ENCODE measurements at places on chromosomes 1 and 21.

GRCh38 chr1:54810153-54810942, 9.2 kb upstream of the TTC22 start:
- DNase-seq: peak; percentile 16

GRCh38 chr1:8552820-8553397, 235.0 kb downstream of the SLC45A1 start:
- no peak for DNase-seq

DNA sequence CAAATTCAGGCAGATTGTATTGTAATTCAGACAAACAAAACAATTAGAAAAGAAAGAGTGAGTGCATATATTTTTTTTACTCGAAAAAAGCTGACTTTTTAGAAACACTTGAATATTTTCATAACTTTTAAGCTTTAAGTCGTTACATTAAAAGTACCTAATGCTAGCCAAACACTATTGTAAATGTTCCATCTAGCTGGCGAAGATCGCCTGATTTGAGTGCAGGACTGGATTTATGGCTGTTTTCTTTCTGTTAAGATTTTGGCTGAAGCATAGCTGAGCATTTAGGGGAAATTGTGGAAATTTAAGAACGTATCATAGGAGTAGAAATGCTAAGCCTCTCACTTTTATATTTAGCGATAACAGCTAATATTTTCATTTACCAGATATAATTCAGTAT, 24.6 kb downstream of the LRRC7 start:
- no peak for DNase-seq

DNA sequence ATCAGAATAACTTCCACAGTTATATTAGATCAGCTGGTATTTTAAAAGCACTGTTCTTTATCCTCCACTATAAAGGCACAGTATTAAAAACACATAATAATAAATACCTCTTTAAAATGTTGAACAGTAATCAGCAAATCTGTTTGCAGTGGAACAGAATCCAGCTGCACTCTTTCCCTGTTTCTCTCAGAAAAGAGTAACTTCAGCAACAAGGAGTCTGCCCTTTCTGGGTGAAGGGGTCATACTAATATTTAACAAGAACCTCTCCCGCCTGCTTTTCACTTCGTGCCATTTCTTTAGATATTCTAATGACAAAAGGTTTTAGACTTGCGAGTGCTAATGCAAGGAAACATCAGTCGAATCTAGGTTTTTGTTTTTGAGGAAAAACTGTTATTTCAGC, 194.2 kb upstream of the FMN2 start:
- no peak for DNase-seq

DNA sequence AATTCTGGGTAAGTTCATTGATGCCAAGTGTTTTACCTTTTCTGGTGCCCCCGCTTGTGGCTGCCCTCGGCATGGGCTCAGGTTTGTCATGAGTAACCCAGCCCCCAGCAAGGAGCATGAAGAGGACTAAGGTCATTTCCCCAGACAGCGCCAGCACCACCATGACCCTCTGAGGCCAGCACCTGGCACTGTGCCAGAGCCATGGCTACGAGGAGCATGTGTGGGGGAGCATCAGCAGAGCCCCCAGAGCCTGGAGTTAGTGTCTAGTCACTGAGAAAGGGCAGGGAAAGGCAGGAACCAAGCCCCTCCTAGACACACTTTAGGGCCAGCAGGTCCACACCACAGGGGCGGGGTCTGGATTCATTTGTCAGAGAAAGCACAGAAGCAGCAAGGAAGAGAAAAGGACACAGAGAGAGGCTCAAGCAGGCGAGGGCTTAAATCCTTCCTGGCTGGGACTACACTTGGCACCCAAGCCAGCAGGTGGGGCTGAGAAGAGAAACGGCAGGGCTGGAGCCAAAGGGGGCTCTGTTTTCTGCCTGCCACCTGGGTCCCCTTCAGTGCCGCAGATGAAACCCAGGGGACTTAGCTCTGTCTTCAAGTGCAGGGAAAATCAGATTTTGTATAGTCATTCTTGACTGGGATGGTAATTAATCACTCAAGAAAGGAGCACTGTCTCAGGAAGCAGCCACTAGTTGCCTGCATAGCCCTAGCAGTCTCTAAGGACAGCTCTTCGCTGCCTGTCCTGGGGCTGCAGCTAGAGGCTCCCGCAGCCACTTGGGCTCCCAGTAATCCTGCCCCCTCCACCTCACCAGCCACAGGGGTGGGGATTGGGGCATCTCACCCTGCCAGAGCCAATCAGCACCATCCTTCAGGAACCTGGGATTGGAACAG, 79.6 kb upstream of the ZC3H12A start:
- DNase-seq: no peak

- no peak for DNase-seq
Measured at GRCh38 chr1:41423511-41424191, 60.8 kb downstream of the EDN2 start.

GRCh38 chr1:1397839-1398523, 1.2 kb downstream of the CCNL2 start:
- no peak for DNase-seq

DNA sequence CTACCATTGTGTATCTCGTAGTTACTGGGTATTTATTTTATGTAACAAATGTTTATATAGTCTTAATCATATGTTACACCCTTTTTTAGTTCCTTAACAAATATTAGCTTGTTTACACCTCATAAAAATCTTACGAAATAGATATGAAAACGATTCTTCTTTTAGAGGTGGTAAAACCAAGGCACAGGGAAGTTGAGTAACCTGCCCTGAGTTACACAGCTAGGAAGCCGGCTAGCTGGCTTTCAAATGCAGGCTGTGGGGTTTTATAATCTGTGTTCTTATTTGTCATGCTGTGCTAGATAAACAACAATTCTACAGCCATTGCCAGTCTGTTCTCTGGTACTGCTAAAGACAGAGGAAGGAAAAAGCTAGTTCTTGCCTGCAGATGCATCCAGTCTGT, 109.6 kb downstream of the NOS1AP start:
- DNase-seq: no peak

DNA sequence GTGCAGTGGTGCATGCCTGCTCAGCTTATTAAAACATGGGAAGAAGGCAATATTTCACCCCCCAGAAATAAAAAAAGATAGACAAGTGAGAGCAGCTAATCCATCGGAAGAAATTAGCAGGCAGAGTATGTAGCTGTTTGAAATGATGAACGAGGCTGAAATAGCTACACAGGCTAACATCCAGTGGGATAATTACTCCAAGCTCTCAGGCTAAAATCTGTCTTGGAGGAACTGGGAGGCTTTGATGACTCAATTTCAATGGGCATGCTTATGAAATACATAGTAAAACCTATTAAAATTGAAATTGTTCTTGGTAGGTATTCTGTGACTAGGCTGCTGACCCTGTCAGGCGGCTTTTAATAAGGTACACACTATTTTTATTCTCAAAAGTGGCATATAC, 84.1 kb upstream of the RRP15 start:
- DNase-seq: no peak

DNA sequence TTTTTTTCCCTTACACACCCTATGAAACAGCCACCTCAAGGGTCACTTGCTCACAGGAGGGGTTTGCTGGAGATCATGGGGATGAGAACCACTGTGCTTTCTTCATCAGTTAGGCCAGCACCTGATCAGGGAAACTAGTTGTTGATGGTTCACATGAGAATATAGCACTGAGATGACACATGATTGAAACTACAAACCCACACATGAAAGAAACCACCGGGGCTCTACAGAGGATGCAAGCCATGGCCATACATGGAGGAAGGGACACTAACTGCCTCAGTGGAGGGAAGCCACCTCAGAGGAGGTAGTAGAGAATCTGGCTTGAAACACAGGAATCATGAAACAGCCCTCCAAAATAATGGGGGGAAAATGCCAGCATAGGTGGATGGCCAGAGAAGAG, 63.2 kb downstream of the PRKAB2 start:
- DNase-seq: no peak

DNA sequence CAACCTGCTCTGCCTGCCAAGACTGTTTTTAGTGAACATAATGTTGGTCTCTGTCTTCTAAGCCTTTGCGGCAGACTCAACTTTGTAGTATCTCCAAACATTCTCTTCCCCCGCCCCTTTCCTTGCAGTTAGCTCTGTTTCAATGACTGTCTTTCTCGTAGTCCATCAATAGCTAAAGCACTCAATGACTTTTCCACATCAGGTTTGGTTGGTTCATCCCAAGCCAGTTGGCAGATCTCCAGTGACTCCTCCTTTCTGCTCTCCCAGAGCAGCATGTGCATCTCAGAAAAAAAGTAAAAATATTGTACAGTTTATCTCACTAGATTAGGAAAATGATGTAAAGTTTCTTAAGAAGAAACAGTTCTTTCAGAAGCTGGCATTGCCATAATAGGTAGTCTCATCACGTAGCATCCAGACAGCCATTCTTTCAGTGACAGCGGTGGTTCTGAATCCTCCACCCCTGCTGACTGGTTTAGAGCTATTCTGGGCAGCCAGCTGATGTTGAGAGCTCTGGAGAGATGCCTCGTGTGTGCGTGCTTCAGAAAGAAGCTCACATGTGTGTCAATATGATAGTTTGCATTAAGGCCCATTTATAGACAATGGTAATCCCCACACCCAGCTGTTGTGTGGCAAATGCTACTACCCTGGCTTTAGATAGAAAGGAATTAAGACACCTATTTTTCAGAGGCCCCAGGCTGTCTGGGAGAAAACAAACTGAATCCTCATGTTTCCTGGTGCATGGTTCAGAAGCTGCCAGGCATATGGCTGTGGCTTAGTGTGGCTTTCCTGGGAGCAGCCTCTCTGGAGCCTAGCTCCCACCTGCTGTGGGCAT, 53.2 kb downstream of the CNN3 start:
- DNase-seq: no peak

GRCh38 chr1:220833436-220833835, 45.8 kb upstream of the HLX start:
- DNase-seq: no peak

- DNase-seq: no peak
Measured at GRCh38 chr1:150144606-150145005, 5.1 kb upstream of the PLEKHO1 start.

- no peak for DNase-seq
Measured at GRCh38 chr1:196001188-196001587, 607.1 kb downstream of the KCNT2 start.

GRCh38 chr1:172041102-172041501, 199.8 kb downstream of the DNM3 start:
- DNase-seq: no peak

- no peak for DNase-seq
Measured at GRCh38 chr1:65955071-65955470, 162.4 kb downstream of the PDE4B start.

DNA sequence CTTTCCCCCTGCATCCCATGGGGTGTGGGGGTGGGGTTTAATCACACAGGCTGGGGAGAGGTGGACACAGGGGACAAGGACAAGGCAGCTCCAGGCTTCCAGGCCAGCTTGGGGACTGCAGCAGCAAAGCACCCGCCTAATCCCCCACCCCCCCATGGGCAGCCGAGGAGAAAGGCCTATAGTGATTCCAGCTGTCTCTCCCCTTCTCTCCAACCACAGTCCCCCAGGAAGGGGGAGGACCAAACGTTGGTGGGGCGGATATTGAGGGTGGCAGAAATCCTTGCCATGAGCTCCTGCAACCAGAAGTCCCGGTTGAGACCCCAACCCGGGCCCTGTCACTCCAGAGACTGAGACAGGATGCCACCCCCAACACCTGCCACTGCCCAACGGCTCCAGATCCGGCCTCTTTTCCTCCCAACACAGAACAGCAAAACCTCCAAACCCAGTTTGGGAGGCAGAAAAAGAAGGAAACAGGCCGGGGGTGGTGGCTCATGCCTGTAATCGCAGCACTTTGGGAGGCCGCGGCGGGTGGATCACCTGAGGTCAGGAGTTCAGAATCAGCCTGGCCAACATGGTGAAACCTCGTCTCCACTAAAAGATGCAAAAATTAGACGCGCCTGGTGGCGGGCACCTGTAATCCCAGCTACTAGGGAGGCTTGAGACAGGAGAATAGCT, 1.7 kb downstream of the EPHA2 start:
- DNase-seq: no peak

- DNase-seq: peak; percentile 18
Measured at GRCh38 chr1:8858888-8859706, 19.4 kb downstream of the ENO1 start.

GRCh38 chr21:23496729-23497128, 2110.6 kb downstream of the MRPL39 start:
- DNase-seq: no peak

DNA sequence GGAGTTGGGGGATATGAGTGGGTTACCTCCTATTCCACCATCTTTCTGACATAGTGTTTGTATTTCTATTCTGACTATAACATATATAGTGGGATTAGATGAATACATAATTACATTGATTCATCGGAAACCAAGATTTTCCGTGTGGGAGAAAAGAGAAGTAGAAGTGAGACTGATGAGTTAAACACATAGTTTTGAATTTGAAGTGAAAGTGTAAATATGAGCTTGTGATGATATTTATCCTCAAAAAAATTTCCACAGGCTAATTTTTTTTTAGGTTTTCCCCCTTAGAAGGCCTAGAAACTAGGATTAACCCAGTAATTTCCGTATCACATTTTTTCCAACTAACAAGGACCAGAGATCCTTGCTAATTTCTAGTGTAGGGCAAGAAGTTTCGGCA, 6.9 kb downstream of the CD1B start:
- DNase-seq: no peak

DNA sequence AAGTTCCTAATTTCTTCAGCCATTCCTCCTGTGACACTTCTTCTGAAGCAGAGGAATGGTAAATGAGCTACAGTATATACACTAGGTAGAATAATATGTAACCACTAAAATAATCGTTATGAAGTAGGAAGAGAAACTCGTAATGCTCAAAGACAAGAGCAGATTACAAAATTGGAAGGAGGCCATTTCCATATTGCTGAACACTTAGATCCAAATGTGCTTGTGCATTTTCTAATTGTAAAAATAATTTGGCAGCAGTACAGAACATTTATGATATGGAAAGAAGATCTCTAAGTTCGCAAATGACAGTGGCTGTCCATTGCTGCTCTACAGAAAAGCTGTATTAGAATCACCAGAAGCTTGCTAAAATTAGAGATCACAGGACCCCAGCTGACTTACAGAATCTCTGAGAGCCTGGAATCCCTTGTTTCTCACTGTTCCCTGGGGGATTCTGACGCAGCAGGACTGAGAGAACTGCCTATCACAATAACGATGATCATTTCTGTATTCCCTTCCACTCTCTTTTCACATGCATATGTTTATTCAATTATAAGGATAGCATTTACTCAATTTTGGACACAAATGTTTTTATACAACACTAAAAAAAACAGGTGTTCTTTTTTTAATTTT, 242.1 kb downstream of the OMA1 start:
- DNase-seq: no peak

GRCh38 chr1:12010746-12011570, 8.3 kb upstream of the MIIP start:
- no peak for DNase-seq

GRCh38 chr1:34070201-34070836, 94.7 kb downstream of the CSMD2 start:
- no peak for DNase-seq

DNA sequence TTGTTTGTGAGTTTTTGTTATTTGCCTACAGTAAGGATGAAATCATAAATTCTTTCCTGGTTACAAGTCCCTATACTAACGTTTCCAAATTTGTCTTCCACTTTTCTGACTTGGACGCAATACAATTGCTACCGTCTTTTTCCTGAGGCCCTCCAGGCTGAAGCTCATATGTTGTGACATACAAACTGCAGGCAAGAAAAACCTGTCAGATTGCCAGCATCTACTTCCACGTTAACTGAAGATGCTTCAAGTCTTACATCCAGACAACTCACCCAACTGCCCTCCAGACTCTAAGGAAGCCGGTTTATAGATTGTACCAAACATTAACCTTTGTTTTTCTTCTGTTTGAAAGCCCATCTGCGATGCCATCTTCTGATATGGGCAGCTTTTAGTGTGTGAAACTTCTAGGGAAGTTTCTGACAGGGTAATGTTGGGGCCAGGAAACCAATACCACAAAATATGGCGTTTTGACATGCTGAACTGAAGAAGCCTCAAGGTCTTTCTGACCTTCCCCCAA, 21.4 kb upstream of the RNF11 start:
- no peak for DNase-seq
